ENCODE measurements at places on chromosomes 1 and 21.

- DNase-seq: peak; percentile 21
Measured at GRCh38 chr1:55337801-55338447, 122.8 kb upstream of the USP24 start.

GRCh38 chr1:62213075-62213914, 18.6 kb downstream of the L1TD1 start:
- no peak for DNase-seq

DNA sequence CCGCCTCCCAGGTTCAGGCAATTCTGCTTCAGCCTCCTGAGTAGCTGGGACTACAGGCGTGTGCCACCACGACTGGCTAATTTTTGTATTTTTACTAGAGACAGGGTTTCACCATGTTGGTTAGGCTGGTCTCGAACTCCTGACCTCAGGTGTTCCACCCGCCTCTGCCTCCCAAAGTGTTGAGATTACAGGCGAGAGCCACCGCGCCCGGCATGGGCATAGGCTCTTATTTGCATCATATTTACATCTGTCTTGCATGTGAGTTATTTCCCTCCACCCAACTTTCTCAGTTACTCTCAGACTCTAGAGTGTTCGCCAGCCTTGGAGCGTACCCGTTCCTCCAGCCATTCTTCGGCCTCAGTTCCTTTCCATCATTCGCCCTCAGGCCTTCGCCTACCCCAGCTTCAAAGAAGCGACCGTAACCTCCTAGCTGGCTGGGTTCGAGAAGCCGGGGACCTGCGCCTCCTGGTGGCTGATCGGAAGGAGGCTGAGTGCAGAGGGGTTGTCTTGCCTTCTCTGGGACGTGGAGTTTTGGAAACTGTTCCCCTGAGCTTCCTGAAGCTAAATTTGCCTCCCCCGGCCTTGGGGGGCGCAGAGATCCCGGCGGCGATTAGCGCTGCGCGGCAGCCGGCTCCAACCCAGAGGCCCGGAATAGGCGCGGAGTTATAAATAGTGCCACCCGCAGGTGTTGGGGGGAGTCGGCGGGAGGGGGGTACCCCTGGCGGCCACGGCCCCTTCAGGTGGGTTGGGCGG, 3.6 kb upstream of the ZBTB7B start:
- peak; percentile 74 for DNase-seq

DNA sequence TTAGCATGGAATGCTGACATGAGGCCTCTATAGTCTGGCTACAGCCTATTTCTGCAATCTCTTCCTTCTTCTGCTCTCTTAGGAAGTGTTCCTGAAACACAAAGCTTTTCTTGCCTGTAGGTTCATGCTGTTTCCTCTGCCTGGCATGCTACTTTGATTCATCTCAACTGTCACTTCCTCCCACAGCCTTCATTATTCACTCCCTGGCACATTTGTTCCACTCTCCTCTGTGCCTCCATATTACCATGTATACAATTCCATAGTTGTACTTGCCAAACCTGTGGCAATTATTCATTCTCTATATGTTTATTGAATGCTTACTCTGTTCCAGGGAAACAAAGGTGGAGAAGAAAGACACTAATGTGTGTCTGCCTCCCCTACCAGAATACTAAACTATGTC, 210.2 kb downstream of the LRRC7 start:
- DNase-seq: no peak

DNA sequence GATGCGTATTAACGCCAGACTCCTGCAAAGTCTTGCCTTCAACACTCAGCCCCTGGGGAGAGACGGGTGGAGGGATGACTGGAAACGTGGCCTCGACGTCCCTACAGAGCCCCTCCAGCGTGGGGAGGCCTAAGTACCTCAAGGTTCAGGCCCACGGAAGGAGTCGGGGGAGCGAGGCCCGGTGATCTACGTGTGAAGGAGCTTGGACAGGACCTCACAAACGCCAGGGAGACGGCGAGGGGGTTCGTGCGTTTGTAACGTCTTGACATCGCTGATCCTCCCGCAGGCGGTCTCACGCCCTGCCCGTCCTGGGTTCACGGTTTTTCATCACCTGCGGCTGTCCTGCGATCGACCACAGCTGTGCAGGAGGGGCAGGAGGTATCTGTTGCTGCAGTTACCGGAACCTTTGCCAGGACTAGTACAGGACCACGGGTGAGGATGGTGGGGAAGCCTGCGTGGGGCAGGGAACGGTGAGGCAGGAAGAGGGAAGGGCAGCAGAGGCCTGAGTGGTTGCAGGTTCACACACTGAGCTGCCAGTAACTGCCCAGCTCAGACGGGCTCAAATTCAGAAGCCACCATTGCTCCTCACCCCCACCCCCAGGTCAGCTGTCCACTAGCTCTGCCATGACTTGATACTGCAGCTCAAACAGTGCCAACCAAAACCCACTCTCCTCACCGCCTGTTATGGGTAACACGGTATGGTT, 889 bp upstream of the CCNL2 start:
- DNase-seq: no peak

GRCh38 chr21:32834916-32835235, 63.3 kb upstream of the PAXBP1 start:
- DNase-seq: no peak

DNA sequence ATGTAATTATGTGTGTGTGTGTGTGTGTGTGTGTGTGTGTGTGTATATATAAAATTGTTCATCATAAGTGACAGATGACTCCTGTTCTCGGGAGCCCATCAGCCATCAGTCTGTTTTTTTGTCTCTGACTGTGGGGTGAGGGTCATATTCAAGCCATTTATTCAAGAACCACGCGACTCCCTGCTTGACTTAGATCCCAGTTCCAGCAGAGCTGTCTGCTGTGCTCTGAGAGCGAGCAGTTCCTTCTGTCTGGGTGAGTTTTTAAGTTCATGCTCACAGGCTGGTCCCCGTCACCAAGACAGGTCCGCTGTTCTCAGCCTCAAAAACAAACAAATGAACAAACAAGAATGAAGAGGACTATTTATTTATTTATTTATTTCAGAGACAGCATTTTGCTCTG, 18.3 kb upstream of the NPPB start:
- DNase-seq: no peak

- no peak for DNase-seq
Measured at GRCh38 chr1:6691507-6691906, 10.1 kb downstream of the DNAJC11 start.

DNA sequence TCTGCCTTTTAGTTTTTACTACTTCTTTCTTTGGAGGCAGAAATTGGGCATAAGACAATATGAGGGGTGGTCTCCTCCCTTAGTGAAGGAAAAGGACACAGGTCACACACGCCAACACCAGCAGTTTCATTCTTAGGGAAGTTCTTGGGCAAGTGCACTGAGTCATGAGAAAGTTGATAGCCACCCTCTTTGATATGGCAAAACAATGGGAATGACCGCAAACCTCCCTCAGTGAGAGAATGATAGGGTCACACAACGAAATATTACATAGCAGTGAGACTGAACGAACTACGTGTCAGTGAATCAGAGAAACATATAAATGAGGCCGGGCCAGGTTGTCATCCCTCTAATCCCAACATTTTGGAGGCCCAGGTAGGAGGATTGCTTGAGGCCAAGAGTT, 20.0 kb downstream of the IL6R start:
- no peak for DNase-seq

DNA sequence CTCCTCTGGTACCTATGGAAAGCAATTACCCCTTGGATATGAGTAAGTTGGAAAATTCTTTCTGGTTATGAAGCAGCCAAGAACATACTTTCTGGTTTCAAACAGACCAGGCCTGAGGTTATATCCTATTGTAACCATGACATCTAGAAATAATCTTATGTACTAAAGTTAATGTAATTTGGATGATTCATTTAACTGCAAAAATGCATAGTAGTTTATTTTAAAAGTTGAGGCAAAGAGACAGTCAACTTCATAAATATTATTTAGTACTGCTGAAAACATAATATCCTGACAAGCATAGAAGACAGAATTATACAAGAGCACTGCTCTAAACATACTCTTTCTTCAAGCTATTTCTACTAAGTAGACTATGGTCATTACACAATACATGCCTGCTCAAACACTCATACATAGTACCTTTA, 25.5 kb downstream of the ODF2L start:
- no peak for DNase-seq

DNA sequence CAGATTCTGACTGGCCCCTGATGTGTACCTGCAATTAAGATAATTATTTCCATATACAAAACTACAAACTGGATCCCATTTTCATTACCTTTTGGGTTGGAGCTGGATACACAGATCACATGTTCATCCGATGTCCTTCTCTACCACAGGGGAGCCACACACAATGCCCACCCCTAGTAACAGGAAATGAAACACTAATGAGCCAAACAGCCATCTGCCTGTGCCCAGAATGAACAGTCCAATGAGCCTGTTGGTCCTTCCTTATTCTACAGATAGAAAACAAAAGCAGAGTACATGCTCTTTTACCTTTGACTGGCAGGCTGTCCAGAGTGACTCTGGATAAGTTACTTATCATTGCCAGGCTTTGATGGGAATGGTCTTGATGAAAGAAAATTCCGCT, 68.6 kb downstream of the SIPA1L2 start:
- no peak for DNase-seq

GRCh38 chr1:232557096-232557495, 72.8 kb downstream of the SIPA1L2 start:
- no peak for DNase-seq

DNA sequence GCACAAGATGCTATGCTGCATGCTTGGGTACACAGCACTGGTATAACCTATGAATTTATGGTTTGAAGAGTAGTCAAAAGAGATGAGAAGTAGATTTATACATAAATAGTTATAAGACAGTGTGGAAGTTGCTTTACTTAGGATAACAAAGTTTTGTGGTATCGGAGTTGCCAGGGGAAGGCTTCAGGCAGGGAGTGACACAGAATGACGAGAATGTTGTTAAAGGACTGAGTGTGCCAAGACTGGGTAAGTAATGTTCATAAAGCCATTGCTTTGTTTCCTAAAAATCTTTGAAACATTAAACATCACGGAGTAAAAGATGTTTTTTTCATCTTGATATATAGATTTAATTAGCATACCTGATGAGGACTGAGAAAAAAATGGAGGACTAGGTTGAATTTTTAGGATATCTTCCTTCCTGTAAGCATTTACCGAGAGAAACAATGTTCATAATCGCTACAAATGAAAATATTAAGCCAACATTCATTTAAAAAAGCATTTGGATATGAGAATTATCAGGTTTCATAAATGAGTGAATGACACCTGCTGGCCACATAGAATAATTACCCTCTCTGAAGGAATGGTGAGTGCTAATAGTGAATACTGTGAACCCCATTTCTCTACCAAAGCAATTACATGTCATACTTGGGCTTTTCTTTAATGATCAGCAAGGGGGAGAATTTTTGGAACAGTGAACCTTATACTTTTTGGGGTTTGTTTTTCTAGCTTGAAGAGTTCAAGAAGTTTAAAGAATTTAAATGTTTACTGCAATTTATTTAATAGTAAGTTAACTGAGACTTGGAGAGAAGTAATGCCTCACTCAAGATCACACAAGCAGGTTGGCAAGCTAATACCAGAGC, 28.4 kb downstream of the EXTL2 start:
- peak; percentile 25 for DNase-seq

DNA sequence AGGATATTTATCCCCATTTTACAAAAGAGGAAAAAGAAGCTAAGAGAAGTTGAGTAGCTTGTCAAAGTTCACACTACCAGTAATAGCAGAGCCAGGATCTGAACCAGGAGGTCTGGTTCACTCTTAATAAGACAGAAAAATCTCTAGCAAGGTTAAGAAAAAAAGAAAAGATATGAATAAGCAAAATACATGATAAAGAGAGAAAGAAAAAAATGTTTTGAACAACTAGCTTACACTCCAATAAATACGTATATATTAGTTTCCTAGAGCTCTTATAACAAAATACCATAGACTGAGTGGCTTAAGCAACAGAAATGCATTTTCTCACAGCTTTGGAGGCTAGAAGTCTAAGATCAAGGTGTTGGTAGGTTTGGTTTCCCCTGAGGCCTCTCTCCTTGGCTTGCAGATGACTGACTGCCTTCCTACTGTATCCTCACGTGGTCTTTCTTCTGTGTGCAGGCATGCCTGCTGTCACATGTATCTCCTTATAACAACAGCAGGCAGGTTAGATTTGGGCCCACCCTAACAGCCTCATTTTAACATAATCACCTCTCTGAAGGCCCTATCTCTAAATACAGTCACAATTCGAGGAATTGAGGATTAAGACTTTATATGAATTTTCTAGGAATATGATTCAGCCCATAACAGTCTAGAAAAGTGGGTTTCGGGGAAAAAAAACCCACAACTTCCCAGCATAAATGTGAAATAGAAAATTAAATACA, 60.4 kb downstream of the LEPR start:
- DNase-seq: no peak

DNA sequence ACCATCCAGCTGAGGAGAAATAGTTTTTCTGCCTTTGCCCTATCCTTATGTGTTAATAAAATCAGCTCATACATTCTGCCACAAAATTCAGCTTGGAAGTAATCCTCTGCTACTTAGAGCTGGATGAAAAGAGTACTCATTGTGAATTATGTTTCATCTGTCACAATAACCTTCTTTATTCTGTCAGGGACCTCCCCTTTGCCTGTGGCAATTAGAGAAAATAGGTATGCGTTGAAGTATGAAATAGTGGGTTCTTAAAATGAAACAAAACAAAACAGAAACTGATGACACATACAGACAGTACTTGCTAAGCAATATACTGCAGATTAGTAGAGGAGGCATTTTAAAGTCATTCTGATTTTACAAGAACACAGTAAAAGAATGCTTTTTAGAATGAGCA, 578.5 kb downstream of the USP25 start:
- DNase-seq: no peak

DNA sequence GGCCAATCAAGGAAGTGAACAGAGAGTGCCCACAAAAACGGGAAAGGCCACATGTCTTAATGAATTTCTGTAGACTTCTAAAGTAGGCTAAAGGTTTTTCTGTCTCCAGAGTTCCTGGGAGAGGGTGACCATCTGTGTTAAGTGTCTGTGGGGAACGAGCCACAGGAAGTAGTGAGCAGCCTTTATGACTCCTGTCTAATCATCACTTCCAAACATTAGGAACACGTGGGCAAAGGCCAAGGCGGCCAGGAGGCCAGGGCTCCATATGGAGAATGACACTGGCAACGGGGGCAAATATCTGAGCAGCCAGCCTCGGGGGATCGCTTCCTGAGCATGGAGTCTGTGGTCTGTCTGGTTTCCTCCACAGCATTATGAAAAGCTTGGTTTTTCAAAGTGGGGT, 7.1 kb downstream of the FAM89A start:
- no peak for DNase-seq

GRCh38 chr1:203629507-203630082, 3.0 kb downstream of the ATP2B4 start:
- DNase-seq: peak; percentile 68
